Retina (tissue), 1 donor: ENCODE measurements at places on chromosomes 5 and 9.

DNA sequence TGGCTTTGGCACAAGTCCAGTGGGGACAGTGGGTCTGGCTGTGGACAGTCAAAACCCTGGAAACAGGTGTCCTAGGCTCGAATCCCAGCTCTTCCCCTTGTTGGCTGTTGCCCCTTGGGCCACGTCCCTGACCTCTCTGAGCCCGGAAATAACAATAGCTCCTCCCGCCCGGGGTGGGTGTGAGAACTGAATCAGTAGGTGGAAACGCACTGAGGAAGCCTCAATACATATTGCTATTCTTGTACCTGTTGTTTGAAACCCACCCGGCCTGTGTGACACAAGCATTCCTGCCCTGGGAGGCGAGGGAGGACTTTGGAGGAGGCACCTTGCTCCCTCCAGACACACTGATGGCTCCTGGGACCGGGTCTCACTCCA, 134.1 kb downstream of the OLFM1 start:
- no peak for DNase-seq

DNA sequence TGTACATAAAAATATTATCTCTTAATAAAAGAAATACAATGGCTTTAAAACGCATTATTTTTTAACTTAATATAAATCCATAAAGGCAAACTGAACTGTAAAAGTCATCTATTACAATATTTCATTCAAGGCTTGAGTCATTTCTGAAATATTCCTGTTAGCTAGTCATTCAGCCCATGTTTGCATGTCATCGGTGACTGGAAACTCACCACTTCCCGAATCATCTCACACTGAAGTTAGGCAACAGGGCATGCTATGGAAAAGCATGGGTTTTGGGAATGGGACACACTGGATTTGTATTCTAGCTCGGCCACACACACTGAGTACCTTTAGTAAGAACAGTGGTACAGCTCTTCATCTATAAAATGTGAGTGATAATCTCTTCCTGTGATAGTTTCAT, 691.1 kb upstream of the C9orf72 start:
- DNase-seq = no peak

GRCh38 chr5:20609126-20609525, 621.1 kb upstream of the CDH18 start:
- no peak for DNase-seq

DNA sequence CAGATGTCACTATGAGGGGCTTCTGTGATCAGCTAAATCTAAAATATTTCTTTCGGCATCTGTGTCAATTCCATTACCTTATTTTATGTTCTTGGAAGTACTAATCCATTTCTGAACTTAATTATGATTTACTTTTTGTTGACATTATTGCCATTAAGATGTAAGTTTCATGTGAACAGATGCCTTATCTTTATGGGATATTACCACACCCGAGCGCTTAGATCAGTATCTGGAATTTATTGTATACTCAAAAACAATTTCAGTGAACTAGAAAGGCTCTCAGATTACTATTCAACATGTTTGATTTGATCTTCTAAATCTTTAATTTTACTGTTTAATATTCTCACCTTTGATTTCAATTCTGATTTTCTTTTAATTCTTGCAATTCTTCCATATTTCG, 567.7 kb upstream of the TLE4 start:
- DNase-seq = no peak

GRCh38 chr5:93611976-93612854, 29.2 kb downstream of the NR2F1 start:
- DNase-seq = peak; percentile 89

- no peak for DNase-seq
These were observed 50.1 kb upstream of the POU5F2 start for GRCh38 chr5:93791518-93791972.

DNA sequence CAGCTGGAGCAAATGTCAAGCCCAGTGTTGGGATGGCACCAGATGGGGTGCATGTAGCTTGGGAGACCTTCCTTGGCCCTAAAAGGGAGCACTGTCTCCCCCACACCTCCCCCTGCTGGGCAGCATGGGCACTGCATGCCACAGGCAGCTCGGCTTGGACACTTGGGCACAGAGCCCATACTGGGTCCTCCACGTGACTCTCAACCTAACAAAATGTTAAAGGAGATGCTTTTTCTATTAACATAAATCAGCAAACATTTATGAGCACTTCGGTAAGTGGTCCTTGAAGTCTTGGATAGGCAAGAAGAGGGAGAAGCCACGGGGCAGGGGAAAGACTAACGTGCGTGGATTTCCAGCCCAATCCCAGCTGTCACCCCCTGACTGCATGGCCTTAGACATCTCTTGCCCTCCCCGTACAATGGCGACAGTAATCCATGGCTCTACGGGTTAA, 23.9 kb upstream of the MAPK9 start:
- DNase-seq = peak; percentile 51

GRCh38 chr5:159331093-159331973, 1.0 kb upstream of the IL12B start:
- peak; percentile 76 for DNase-seq

GRCh38 chr9:88025411-88026117, 51.2 kb upstream of the CDK20 start:
- no peak for DNase-seq

- DNase-seq = no peak
These were observed 559.5 kb upstream of the WWC1 start for GRCh38 chr5:167731951-167732350.

- DNase-seq = no peak
These were observed 6.3 kb downstream of the MTREX start for GRCh38 chr5:55313870-55314617.

GRCh38 chr5:148934895-148935400, 108.5 kb downstream of the ADRB2 start:
- DNase-seq = no peak

- no peak for DNase-seq
These were observed 437.1 kb downstream of the PRR16 start for GRCh38 chr5:120901199-120901598.

DNA sequence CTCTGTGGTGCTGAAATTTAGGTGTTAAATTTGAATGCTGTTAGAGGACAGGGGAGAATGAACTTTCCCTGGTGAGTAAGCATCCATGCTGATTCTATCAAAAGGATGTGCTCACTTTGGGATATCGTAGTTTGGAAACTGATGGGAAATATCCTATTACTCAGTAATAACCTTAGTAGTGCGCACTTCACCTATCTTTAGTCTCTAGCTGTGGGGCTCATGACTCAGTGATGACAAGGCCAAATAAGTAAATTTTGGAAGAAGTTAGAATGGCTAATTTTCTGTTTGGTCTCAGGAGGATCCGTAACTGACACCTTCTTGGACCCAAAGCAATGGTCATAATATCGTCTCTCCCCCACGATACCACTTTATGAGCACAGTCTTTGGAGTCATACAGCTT, 448.4 kb downstream of the PSAT1 start:
- no peak for DNase-seq

DNA sequence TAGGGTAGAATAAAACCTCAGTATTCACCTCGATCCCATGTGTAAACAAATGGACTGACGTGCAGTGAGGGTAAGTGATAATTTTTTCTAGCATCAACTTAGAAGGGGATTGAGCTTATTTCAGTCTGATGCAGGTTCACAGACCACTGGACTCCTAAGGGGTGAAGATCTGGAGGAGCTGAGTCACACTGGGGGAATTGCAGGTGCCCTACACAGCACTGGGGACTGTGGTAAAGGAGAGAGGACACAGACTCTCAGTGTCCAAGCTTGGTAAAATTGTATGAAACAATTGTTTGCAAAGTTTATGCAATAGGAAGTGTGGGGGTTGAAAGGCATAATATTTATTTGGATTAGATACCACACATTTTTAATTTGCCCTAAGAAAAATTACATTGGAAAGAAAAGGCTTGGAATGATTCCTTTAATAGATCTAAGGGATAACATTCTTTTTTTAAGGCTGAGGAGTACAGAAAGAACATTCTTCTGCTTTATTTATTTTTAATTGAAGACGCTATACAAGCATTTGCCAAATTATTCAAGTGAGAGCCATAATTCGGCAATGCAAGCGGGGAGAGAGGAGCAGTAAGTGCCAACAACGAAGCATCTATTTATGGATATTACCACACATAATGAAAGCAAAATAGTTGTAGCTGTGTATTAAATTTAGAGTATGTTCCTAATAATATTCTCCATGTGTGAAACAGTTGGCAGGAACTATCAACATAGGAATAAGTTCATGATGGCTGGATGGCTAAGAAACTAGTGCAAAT, 766.9 kb upstream of the ADAMTS16 start:
- no peak for DNase-seq

DNA sequence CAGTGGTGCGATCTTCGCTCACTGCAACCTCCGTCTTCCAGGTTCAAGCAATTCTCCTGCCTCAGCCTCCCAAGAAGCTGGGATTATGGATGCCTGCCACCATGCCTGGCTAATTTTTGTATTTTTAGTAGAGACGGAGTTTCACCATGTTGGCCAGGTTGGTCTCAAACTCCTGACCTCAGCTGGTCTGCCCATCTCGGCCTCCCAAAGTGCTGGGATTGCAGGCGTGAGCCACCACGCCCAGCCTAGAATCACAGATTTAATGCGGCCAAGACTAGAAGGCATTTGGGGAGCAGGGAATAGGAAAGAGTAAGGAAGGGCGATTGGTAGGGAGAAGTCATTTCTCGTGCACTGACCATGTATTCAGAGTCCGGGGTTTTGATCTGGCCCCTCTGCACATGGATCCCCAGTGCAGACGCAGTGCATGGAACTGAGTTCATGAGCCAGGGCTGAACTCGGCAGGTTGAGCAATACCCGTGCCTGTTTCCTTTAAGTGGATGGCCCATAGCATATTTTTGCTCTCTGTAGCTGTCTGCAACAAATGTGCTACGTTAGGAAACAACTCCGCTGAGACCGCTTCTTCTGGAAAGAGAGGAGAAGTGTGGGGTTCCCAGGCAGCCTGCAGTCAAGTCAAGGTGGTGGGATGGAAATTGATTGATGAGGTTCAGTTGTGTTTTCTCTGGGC, 3.4 kb upstream of the HMCN2 start:
- no peak for DNase-seq

DNA sequence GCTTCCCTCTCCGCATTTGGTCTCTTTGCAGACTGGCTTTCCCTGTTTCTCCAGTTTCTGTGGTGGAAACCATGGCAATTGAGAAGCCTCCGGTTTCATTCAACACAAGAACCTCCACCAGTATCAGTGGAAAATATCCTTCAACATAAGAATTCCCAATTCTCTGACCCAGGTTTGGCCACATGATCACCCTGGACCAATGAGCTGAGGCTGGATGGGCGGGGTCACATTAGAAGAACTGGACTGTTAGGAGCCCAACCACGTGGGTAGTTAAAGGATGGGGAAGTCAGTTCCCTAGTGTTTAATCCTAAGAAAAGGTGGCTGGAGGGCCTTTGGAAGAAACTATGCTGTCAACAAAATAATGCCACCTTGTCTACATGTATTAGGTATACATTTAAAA, 336.3 kb downstream of the DMRT2 start:
- no peak for DNase-seq

DNA sequence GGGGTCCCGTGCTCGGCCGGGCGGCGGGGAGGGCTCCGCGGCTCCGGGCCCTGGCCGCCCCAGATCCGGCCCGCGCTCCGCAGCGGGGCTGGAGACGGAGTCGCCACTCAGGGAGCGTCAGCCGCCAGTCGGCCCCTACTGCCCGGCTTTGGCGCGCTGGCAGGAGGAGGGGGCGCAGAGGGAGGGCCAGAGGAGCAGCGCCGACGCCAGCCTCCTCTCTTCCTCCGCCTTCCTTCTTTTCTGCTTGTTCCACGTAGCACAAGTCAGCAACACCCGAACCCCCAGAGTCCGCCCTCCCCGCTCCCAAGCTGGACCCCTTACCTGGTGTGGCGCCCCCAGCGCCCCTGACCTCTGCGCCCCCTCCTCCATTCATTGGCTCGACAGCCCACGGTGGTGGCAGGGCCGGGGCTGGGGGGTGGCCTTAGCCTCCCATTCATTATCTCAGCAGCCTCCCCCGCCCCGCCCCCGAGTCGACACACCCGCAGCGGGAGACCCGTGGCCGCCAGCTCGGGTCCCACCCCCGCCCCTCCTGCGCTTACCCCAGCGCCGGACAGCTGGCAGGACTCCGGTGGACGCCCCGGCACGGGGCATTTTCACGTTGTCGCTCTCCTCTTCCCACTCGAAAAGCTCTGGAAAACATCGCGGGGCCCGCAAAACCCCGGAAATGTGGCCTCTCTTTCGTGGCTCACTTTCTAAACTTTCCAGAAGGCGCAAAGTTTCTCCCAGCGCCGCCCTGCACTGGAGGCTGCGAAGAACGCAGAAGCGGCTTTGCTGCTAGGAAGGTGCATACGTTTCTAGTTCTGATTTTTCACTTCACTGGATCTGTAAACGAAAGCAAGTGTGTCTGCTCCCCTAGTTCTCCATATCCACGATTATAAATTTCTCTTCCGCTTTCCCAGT, at the start of gene LPAR1:
LPAR1 (minus strand) TSS at position 140 of the 900 bp plus-strand sequence. CDS start 66,353 bp downstream, outside the sequence.
- peak; percentile 72 for DNase-seq

GRCh38 chr9:124521142-124521541, 13.9 kb upstream of the NR5A1 start:
- DNase-seq = no peak

- no peak for DNase-seq
These were observed 129.6 kb downstream of the TLE1 start for GRCh38 chr9:81559709-81560108.

DNA sequence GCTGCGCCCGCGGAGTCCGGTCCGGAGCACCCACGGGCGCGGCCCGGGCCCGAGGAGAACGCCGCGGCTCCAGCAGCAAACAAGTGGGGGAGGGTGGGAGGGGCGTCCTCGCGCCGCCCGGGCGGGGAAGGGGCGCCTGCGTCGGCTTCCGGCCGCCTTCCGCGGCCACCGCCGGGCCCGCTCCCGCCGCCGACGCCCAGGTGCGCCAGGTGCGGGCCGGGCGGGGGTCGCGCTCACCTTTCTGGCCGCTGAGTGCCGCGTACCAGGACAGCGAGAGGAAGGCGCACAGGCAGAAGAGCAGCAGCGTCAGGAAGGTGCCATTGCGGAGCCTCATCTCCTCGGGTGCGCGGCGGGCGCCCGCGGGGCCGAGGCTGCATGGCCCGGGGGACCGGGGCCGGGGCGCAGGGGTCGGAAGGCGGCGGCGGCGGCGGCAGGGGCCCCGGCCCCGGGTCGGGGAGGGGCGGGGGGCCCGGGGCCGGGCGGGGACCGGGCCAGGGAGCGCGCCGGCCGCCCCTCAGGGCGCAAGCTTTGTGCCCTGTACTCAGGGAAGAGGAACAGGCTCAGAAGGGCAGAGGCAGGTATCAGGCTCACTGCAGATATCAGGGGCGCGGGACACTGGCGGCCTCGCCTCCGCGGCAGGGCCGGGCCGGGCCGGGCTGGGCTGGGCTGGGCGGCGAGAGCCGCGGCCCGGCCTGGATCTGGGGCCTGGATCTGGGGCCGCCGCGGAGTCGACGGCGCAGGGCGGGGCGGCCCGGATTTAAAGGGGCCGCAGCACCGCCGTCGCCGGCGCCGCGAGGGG, at the start of gene MGAT4B:
MGAT4B (minus strand) TSS at position 617 of the 799 bp plus-strand sequence; CDS start at position 334, 283 bp downstream.
- DNase-seq = peak; percentile 64

DNA sequence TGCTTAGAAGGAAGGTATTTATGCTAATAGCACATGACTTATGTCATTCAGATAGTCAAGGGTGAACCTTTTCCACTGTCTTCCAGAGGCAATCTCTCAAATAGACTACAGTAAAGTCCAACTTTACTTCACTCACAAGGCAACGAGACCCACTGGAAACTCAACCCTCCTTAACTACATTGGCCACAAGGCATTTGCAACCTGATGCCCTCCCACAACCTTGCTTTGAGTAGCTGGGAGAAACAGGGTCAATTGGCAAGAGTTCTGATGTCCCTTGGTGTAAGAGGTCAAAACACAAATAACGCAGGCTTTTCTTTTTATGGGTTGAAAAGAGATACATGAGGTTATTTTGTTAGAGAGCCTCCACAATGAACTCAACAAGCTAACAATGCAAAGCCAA, 6.1 kb downstream of the GAS1 start:
- DNase-seq = no peak

GRCh38 chr9:78612091-78612490, 315.2 kb downstream of the PSAT1 start:
- DNase-seq = no peak

- no peak for DNase-seq
These were observed 9.7 kb downstream of the MRPL36 start for GRCh38 chr5:1789834-1790471.
